ENCODE measurements at places on chromosomes 16 and 17.

DNA sequence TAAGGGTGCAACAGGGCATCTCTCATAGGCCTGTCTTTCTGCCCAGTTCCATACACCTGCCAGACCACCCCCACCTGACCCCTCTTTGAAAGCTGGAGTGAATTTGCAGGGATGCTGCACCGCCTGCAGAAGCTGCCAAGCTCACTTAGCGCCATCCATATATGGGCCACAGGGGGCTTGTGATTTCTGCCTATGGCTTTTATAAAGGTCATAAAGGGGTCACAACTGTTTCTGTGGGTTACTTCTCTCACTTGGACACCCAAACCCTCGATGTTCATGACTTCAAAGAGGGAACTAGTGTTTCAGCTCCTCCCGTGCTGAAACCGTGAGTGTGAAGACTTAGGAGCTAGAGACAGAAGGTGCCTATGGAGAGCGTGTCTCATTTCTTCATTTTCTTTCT is 23.9 kb upstream of the MEAK7 start:
- DNase-seq, result no peak

DNA sequence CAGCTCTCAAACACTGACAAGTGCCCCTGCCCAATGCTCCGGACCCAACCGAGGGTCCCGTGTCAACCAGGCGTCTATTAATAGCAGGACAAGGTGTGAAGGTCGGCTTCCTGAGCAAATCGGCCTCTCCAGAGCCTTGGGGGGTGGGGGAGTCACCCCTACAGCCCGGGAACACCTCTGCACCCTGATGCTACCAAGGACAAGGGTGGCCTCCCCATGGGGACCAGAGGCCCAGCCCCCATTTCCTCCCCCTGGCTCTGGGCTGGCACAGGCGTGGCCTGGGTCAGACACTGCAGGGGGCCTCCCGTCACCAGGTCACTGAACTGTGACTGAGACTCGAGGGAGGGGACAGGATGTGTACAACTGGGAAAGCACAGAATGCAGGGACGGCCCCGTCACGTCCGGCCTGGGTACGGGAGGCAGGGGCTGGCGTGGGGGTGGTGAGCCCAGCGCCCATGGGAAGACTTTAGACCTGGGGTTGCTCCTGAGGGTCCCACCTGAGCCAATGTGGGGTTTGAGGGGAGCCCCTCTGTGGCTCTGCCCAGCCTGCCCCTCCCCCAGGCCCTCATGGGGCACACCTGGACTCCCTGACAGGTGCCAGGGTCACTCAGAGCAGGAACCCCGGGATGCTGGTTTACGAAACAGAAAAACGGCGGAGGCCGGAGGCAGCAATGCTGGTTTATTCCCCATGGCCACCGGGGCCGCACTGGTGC is 579 bp upstream of the CYBA start:
- DNase-seq, result peak; percentile 85

GRCh38 chr17:36862116-36862920 is 75.0 kb upstream of the LHX1 start:
- DNase-seq, result no peak

- DNase-seq, result no peak
These were observed 342.3 kb downstream of the SNX29 start for GRCh38 chr16:12318661-12319427.

DNA sequence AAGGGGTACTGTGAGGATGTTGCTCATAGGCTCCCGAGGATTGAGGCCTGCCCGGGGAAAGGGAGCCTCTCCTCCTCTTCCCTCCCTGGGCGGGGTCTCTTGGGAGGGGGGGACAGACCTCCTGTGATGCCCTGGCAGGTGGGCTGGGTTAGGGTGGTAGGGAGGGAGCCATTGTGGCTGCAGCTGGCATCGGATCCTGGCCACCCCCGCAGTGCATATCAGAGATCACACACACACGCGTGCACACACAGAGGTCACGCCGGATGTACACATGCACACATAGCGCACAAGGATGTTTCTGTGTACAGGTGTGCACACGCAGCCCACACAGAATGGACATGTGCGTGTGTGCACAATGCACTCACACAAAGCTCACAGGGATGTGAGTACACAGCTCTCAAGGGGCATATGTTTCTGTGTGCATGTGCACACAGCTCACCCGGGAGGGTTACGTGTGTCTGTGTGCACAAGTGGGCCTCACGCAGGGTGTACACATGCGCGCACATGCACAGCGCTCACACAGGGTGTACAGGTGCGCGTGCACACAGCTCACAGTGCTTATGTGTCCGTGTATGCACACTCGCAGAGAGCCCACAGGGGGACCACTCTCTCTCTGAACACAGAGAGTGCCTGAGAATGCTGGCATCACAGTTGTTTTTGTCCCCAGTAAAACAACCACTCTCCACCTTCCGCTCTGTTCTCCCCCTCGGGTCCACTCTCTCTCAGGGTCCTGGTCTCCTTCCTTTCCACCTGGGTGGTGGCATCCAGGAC is 2.4 kb downstream of the GJD3 start:
- no peak for DNase-seq

GRCh38 chr16:78368121-78369102 is 269.0 kb downstream of the WWOX start:
- DNase-seq, result no peak

GRCh38 chr16:1870365-1871082 is 1.4 kb downstream of the MEIOB start:
- DNase-seq, result no peak

- no peak for DNase-seq
These were observed 824 bp upstream of the MPP2 start for GRCh38 chr17:43907998-43908721.

- no peak for DNase-seq
These were observed 8.8 kb upstream of the LPCAT2 start for GRCh38 chr16:55499951-55500529.

- no peak for DNase-seq
These were observed 20.0 kb upstream of the TBX2 start for GRCh38 chr17:61379457-61380216.

- peak; percentile 44 for DNase-seq
These were observed 1.1 kb upstream of the NXN start for GRCh38 chr17:980406-981291.

GRCh38 chr17:81328978-81329926 is 34.1 kb upstream of the SLC38A10 start:
- DNase-seq, result no peak

- no peak for DNase-seq
These were observed 45.1 kb downstream of the ATP2C2 start for GRCh38 chr16:84413244-84414004.

GRCh38 chr16:68590201-68590994 is 51.3 kb downstream of the ZFP90 start:
- no peak for DNase-seq

GRCh38 chr16:31214708-31215286 is 878 bp downstream of the TRIM72 start:
- DNase-seq, result no peak

- DNase-seq, result no peak
These were observed 729.7 kb upstream of the GOT2 start for GRCh38 chr16:59463776-59464175.

- DNase-seq, result no peak
These were observed 93.9 kb upstream of the FA2H start for GRCh38 chr16:74868501-74868900.

DNA sequence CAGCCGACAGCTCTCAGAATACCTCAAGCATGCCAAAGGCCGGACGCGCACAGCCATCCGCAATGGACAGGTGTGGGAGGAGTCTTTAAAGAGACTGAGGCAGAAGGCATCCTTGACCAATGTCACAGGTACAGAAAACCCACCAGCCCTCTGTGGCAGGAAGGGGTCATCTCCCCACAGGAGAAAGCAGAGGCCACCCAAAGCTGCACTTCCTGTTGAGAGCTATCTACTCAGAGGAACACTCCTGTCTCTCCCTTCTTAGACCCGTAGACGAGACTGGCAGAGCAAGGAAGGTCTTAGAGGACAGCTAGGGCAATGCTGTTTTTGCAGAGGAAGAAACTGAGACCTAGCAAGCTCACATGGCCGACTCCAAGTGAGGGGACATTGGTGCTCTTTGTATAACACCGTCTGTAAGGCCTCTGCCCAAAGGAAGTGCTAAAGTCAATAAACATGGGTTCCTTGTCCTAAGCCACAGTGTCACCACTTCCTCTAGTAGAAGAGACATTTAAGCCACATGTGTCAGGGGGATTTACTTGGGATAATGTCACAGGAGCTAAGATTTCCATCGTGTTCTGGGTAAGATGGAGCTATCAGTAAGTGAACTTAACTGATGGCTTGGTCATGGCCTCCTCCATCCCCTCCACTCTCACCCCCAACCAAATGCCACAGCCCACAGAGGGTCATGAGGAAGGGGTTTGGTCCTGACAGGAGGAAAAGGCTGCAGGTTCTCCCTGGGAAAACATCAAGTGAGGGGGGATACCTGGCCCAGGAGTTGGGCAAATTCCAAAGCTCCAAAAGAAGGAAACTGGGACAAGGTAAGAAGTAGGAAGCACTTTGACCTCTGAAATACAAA is 9.4 kb downstream of the LPO start:
- no peak for DNase-seq

GRCh38 chr16:50581845-50582244 is 33.6 kb downstream of the NKD1 start:
- no peak for DNase-seq

- DNase-seq, result no peak
These were observed 108.5 kb upstream of the CCL2 start for GRCh38 chr17:34146440-34147043.

GRCh38 chr16:89050119-89050867 is 43.4 kb upstream of the ACSF3 start:
- no peak for DNase-seq

GRCh38 chr17:82321947-82322466 is 4.6 kb upstream of the CD7 start:
- DNase-seq, result no peak

DNA sequence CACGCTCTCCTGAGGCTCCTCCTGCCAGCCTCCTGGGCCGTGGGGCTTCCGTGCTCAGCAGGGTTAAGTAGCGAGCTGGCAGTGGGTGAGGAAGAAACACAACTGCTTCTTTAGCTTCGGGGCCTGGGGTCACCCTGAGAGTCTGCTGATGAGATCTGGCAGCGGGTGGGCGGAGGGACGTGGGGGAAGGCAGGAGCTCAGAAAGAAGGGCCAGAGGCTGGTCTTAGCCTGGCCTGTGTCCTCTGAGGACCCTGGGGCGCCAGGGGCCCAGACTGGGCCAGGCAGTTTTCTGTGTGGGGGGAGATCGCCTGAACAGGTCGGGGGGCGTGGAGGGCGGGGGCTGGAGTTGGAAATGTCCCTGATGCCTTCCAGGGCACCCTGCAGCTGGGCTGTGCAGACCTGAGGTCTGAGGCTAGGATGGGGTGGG is 97.8 kb upstream of the GSE1 start:
- no peak for DNase-seq

DNA sequence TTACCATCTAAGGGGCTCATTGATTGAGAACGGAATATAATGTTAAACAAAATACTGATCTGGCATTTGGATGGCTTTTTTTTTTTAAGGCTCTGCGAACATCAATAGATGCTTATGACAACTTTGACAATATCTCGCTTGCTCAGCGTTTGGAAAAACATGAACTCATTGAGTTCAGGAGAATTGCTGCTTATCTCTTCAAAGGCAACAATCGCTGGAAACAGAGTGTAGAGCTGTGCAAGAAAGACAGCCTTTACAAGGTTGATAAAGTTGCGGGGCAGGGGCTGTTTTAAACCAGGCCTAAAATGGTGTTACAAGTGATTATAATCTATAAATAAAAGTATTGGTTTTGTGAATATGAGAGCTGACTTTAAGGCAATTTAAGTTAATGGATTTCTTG is 22.3 kb downstream of the PTRH2 start:
- no peak for DNase-seq

GRCh38 chr17:784143-784542 is 2.0 kb downstream of the MRM3 start:
- DNase-seq, result no peak

DNA sequence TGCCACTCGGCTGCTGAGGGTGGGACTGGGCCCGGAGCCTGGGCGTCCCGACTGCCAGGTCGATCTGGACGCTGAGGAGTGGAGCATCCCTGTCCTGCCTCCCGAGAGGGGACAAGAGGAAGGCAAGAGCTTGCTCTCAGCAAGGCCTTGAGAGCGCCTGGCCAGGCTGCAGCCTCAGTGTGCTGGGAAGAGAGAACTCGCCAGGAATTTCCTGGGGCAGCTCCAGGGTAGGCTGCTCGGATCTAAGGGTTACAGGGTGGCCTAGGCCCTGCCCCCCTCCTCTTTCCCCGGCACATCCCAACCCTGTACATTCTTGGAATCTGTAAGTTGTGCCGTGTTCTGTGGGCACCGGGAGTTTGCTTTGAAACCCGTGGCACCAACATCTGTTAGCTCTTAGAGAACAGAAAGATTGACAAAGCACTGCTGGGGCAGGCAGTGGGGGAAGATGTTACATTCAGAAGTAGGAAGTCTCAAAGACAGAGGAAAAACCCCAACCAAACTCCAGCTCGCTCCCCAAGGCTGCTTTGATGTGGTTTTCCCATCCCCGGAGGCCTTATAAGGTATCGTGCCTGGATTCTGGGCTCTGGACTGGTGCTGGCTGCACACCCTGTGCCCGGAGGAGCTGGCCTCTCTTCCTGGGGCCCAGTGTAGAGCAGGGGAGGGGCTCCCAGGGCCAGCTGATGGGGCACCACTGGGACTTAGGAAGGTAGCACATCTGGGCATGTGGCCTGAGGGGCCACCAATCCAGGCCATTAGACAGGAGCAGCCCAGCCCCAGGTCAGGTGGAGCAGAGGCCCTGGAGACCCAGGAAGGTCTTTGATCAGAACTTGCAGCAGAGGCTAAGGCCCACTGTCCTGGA is 55.2 kb downstream of the NKD1 start:
- DNase-seq, result no peak

GRCh38 chr16:29675811-29676643 is 3.0 kb upstream of the QPRT start:
- no peak for DNase-seq
